ENCODE measurements at places on chromosomes 6 and 20. TPM values are rescaled to one million over a fixed set of nuclear protein-coding genes. Genes with fewer than 3 reads are reported as not detected.

The TFAP2C gene
- 13.7 TPM for total RNA-seq

DNA sequence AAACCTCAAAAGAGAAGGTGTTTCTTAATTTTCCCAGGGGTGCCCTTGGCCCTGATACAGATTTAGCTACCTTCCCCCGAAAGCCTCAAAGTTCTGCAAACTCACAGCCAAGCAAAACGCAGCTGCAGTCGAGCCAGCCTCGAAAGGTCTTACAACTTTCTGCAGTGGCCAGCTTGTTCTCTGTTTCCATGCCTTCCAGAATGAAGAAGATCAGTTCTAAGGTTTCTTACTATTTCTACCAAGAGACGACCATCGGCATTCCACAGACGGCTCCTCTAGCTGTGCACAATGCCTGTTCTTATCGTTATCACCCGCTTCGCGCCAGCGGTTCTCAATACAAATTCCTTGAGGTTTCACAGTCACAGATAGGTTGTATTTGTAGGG is 28.5 kb upstream of the CCR6 start:
- no peak for DNase-seq

DNA sequence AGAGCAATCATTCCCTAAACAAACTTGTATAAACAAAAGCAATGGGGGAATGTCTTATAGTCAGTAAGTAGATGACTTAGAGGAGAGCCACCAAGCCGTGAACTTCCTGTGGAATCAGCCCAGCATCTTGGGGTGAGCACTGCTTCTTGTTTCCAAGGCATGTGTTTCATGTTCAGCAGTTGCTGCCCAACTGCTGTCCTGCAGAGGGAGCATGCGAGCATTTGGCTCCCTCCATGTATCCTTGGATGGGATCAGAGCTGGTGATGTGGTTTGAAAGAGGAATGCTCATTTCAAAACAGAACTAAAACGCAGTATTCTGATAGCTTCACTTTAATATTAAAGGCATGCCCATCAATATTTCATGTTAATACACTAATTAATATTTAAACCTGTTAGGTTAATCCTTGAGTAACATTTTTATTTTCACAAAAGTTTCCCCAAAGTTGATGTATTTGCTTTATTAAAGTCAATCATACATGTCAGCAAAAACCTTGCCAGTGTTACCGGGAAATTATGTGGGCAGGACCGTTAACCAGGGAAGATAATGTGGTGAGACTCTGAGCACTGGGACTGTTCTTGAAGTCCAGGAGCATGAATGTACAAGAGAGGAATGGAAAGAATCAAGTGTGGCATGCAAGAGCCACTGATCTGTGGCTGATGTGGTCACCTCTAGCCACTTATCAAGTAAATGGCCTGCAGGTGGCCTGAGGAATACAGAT is 172.1 kb upstream of the GGTLC1 start:
- DNase-seq, result no peak

DNA sequence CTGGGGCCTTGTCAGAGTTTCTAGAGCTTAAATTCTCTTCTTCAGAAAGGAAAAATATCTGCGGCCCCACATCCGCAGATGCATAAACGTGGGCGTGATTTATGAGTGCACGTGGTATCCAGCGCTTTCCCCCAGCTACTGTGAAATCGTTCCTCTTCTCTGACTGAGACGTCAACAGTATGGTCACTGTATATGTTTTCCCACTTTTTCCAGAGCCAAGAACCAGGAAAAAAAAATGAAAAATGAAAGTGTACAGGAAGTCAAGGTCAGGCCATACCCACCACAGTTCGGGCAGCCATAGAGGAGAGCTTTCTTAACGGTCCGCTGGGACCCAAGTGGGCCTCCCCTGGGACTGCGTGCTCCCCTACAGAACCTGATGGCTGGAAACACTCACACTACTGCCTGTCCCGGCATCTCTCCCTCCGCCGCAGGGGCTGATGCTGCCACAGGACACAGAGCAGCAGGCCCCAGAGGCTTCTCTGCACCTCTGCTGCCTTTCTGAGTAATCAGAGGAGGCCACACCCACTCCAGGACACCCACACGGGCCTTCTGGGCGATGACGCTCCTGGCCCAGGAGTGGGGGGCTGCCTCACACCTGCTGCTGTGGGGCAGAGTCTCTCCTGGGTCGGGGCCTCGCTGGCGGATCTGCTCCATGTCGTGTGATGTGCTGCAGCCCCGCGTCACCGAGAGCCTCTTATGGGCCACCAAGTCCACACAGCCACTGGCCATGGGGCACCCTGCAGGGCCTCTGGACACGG is 16.4 kb upstream of the STX16 start:
- no peak for DNase-seq

DNA sequence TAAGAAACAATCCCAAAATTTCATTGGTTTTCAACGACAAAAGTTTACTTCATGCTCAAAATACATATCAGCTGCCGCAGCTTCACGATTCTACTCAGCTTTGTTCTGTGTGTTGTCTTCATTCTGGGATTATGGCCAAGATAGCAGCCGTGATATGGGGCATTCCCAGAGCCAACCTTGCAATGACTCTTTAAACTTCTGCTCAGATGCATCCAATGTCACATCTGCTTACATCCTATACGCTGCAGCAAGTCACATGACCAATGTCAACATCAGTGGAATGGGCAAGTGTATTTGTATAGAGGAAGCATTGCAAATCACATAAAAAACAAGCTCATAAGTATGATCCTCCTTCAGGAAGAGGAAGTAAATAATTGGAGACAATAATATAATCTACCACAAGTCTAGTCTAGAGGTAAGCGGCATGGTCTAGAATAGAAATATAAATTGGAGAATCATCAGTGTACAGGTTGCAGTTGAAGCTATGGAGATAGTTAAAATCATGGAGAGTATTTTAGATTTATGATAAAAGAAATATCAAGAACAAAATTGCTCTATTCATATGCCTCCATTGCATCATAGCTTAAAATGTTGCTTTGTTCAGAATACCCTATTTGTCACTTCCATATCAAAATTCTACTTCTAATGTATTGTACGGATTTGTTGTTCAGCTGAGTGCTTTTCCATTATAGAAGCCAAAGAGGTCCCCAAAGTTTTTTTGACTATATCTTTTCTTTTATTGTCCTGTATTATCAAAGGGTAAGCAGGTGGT is 7.2 kb upstream of the C6orf141 start:
- DNase-seq, result no peak

DNA sequence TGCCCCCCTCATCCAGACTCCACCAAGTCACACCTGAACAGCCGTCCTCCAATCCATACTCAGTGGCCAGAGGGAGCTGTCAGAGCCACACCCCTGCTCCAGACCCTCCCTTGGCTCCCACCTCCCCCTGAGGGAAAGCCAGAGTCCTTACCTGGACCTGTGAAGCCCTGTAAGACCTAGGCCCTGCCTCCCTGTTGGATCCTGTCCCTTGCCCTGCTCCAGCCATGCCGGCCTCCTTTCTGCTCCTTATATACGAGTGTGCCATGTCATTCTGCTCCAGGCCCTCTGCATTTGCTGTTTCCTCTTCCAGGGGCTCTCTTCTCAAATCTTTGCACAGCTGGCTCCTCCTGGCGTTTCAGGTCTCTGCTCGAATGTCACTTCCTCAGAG is 100.3 kb upstream of the MYL9 start:
- DNase-seq, result no peak

The MMP24 gene
- total RNA-seq, result 7.2 TPM

The EYA4 gene
- 1.2 TPM for total RNA-seq

GRCh38 chr6:16316741-16317251 is 78.4 kb downstream of the GMPR start:
- no peak for DNase-seq

GRCh38 chr6:141963543-141964295 is 169.0 kb upstream of the GJE1 start:
- no peak for DNase-seq

DNA sequence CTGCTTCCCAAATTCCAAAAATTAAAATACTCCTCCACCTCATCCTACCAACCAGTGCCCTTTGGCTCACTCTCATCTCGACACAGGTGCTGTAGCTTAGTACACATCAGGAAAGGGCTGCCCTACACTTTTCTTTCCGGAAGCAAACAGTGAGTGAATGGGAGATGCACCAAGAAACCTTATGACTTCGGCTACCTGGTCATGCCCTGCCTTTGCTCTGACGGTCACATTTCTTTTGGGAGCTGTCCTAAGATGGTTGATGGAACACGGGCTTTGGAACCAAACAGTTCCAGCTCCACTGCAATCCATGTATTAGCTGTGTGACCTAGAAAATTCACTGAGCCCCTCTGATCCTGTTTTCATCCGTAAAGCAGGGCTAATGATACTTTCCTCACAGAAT is 92.7 kb upstream of the ASF1A start:
- no peak for DNase-seq

GRCh38 chr6:149209871-149210775 is 107.4 kb upstream of the TAB2 start:
- DNase-seq, result no peak
